Mucosa of gallbladder (tissue), 1 donor: ENCODE measurements at places on chromosomes 11 and 22. TPM values are rescaled to one million over a fixed set of nuclear protein-coding genes. Genes with fewer than 3 reads are reported as not detected.

The CALCA gene
- total RNA-seq: not detected

The OSBP2 gene
- total RNA-seq: 10.4 TPM

The SAA4 gene
- 0.40 TPM for total RNA-seq

The NOX4 gene
- 1.9 TPM for total RNA-seq

The PDE3B gene
- 7.5 TPM for total RNA-seq

The OR10A2 gene
- not detected for total RNA-seq

The CCDC89 gene
- total RNA-seq: 2.6 TPM

The APOL4 gene
- total RNA-seq: 3.4 TPM

The NUP98 gene
- 60.1 TPM for total RNA-seq

The MYO7A gene
- total RNA-seq: 21.0 TPM

The ESAM gene
- 22.0 TPM for total RNA-seq

The TRPC6 gene
- 1.5 TPM for total RNA-seq

The KREMEN1 gene
- 7.3 TPM for total RNA-seq

The MTFP1 gene
- total RNA-seq: 20.0 TPM

The ROBO3 gene
- total RNA-seq: 12.9 TPM

The LRRN4CL gene
- total RNA-seq: 4.3 TPM

The MS4A3 gene
- total RNA-seq: 0.40 TPM

The CNGA4 gene
- 0.26 TPM for total RNA-seq

The NXPE2 gene
- total RNA-seq: not detected

The PTGDR2 gene
- 0.83 TPM for total RNA-seq

The GSTT4 gene
- total RNA-seq: not detected

The RTN4R gene
- 2.0 TPM for total RNA-seq

The NLRP10 gene
- total RNA-seq: not detected

The TRIM51 gene
- total RNA-seq: not detected

The NFAM1 gene
- total RNA-seq: 3.9 TPM

The CD3D gene
- 12.4 TPM for total RNA-seq

The KDM2A gene
- 76.9 TPM for total RNA-seq

The CNTN5 gene
- total RNA-seq: 0.17 TPM

The SPINDOC gene
- total RNA-seq: 19.6 TPM

The GVQW3 gene
- 3.0 TPM for total RNA-seq
